ENCODE measurements at places on chromosomes 7 and 10.

GRCh38 chr10:126014309-126014708 is 117.9 kb downstream of the FANK1 start:
- no peak for DNase-seq

- DNase-seq, result no peak
These were observed 199.0 kb downstream of the EBF3 start for GRCh38 chr10:129764901-129765663.

DNA sequence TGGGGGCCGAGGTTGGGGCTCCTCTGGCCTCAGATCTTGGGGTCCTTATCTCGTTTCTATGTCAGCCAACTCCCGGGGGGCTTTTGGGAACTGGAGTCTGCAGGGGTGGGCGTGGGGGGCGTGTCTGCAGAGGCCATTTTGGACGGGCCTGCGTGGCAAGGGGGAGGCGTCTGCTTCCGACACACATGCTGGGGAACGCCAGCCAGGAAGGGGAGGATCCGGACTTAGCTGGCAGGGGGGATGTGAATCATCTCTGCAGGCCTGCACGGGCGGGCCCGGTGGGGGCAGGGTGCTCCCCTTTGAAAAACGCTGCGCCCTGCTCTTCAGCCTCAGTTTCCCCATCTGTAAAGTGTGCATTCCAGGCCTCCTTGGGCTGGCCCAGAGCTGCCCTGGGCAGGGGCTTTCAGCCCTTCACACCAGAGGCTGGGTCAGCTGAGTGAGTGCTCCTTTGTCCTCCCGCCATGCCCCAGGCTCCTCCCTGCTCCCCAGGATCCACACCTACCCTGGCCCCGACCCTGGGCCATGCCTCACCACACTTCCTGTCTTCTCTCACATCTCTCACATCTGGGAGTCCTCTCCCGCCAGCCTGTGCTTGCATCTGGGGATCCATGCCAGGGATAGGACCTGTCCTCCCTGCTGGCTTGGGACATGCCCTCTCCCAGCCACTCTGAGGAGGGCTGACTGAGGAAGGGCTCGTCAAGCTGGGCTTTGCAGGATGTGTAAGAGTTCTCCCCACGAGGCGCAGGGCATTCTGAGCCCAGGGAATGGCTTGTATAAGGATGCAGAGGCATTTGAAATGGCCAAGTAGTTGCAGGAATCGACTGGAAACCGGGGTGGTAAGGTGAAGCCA is 172.6 kb upstream of the TNRC18 start:
- DNase-seq, result peak; percentile 91

DNA sequence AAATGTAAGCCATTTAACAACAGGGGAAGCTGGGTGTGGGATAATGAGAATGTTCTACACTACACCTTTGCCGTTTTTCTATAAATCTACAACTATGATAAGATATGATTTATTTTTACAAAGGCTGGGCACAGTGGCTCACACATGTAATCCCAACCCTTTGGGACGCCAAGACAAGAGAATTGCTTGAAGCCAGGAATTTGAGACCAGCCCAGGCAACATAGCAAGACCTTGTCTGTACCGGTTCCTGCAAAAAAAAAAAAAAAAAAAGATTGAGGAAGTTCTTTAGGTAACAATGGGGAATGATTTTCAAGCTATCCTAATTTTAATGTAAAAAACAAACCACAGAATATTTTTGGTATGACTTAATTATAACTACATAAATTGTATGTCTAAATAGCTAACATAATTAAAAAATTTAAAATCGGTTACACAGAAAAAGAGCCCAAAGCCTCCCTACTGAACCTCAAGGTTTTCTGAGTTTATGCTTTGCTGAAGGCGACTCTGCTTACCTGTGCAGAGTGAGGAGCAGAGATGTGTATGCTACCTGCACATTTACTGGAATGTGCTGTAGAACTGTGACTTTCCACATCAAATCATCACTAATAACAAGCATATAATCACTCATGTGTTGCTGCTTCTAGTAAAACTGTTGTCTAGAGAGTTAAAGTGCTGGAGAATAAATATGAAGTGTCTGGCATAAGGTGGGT is 163.4 kb downstream of the ATE1 start:
- no peak for DNase-seq

- peak; percentile 31 for DNase-seq
These were observed 75.6 kb downstream of the CCDC6 start for GRCh38 chr10:59830601-59831259.

DNA sequence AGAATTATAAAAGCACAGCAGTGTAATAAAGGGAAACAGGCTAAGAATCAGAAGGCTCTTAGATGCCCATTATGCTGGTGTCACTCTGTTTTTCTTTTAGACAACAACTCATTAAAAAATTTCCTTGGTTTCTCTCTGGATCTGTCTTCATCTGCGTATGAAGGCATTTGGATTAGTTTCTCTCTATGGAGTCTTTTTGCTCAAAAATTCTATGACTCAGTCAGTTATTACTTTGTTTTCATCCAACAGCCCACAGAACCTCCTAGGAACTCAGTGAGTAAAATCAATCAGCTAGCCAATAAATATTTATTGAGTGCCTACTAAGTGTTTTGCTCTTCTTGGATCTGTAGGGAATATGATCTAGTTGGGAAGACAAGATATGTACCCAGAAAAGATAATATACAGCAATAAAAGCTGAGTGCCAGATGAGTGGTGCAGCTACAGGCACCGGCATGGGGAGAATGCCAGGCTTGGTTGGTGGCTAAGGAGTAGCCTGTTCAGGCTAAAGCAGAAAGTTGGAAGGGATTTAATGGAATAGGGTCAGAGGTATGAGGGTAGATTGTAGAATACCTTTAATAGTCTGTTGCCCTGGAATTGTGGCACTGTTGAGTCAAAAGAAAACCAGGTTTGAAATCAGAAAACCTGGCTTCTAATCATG is 156.2 kb downstream of the LRRC4 start:
- DNase-seq, result no peak

- DNase-seq, result no peak
These were observed 247.4 kb upstream of the ETV1 start for GRCh38 chr7:14236834-14237233.

- DNase-seq, result no peak
These were observed 481.2 kb downstream of the KCNMA1 start for GRCh38 chr10:77156406-77156879.

DNA sequence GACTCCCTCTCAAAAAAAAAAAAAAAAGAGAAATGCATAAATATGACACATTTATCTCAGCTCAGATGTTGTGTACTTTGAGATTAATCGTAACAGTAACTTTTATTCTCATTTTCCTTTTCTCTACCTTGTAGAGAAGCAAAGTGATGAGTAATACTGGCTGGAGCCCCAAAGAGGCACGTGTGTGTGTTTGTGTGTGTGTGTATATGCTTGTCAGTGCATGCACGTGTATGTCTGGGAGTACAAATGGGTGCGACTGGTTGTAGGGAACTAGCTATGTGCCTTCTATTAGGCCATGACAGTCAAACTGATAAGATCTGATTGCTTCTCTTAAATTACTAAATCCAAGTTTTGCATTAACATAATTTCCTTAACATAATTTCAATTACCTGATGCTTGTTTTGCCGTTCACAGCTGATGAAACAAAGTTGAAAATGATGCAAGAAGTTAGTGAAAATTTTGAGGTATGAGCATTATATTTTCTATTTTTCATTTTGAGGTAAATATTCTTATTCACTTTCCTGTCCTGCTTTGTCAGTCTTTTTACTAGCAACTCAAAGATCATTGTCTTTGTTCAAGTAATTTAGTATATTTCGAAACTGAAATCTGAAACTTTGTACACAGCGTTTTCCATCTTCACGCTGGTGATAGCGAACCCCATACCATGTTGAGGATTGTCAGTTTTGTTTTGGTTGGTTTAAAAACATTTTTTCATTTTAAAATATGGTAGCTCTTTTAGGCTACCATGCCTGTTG is 3.4 kb downstream of the TRRAP start:
- peak; percentile 43 for DNase-seq

DNA sequence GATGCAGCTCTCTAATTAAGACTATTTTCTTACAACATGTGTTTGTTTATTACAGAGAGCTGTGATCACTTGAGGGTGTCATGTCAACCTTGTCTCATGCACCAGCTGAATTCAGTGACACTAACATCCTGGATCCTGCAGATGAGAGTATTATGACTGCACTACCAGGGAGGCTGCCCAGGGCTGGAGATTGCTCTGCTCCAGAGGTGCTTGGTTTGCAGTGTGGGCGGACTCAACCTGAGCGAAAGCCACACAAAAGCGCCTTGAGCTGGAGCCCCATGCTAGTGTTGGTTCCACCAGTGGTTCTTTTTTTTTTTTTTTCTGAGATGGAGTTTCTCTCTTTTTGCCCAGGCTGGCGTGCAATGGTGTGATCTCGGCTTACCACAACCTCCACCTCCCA is 33.8 kb upstream of the ATXN7L1 start:
- DNase-seq, result peak; percentile 17

DNA sequence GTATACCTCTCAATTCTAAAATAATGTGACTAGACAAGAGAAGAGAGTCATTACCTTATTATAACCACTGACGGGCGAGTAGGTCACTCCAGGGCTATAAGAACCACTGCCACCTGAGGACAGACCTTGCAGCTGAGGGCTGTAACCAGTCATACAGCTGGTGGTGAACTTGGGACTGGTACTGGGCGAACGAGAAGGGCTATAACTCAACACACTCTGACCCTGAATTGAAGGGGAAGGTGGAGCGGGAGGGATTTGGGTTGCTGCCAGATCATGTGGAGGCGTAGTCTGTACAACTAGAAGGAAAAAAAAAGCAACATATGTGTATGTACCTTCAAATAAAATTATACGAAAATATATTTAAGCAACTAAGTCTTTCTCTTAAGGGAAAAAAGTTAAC is 3.4 kb downstream of the TMEM209 start:
- no peak for DNase-seq

GRCh38 chr10:84097787-84098353 is 41.4 kb upstream of the GHITM start:
- peak; percentile 5 for DNase-seq

DNA sequence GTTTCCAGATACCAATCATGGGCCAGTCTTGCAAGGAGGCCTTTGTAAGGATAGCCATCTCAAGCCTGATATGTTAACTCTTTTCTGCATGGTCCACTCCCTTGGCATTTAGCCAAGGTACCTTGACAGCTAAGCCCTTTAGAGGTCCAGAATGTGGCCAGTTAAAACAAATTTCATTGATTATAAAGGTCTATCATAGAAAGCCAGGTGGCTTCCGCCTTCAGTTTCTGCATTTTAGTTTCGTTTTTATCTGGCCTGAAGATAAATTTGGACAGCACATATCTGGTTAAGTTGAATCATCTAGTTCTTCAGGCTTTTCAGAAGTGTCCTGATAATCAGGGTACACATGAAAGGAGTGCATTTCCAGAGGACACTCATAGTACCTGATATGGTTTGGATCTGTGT is 30.7 kb downstream of the ANKIB1 start:
- DNase-seq, result peak; percentile 2

DNA sequence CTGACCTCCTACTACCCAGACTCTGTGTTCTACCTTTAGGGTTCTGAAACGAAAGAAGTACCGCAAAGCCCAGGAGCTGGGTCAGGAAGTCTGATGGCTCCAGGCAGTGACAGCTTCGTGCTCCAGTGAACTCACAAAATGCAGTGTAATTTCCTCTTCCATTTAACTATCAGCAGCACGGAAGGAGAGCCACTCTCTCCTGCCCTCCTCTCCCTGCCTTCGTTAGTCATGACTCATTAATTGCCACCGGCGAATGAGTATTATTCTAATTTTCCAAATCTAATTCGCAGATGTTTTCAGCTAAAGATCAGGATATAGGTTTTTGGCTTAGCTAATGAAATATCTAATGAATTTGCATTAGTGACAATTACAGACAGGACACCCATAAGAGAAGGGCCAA is 1262.0 kb downstream of the TYW1 start:
- DNase-seq, result no peak

DNA sequence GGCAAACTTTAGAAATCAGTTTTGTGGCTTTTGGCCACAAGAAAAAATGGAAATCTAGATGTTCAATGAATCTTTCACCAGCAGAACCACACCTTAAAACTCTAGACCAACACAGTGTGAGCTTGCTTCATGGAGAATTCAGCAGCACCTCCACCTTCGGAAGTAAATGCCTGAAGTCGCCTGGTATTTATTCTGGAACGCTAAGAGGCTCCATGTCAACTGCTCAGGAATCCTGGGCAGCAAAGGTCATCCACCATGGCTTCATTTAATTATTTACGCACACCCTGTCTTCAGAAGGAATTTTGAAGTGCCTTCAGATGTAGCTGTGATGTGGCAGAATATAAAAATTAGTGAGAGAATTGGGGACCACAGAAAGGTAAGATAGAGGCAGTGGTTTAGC is 167.7 kb downstream of the GFRA1 start:
- DNase-seq, result no peak

GRCh38 chr10:80603516-80603915 is 65.8 kb downstream of the SH2D4B start:
- no peak for DNase-seq

GRCh38 chr7:155918720-155919390 is 106.6 kb upstream of the SHH start:
- DNase-seq, result no peak

- DNase-seq, result no peak
These were observed 51.3 kb upstream of the ZMIZ2 start for GRCh38 chr7:44697136-44698045.

GRCh38 chr10:122343135-122343800 is 31.2 kb upstream of the PLEKHA1 start:
- no peak for DNase-seq

DNA sequence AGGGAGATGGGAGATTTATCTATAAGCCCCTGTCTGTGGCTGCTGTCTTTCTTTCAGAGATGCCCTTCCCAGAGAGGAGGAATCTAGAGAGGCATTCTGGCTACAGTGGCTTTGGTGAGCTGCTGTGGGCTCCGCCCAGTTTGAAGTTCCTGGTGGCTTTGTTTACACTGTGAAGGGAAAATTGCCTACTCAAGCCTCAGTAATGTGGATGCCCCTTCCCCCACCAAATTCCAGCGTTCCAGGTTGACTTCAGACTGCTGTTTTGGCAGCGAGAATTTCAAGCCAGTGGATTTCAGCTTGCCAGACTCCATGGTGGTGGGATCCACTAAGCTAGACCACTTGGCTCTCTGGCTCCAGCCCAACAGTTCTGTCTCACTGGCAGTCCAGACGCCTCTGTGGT is 951.6 kb downstream of the CCSER2 start:
- no peak for DNase-seq

- DNase-seq, result peak; percentile 16
These were observed 50.2 kb downstream of the KCNH2 start for GRCh38 chr7:150927956-150928344.

DNA sequence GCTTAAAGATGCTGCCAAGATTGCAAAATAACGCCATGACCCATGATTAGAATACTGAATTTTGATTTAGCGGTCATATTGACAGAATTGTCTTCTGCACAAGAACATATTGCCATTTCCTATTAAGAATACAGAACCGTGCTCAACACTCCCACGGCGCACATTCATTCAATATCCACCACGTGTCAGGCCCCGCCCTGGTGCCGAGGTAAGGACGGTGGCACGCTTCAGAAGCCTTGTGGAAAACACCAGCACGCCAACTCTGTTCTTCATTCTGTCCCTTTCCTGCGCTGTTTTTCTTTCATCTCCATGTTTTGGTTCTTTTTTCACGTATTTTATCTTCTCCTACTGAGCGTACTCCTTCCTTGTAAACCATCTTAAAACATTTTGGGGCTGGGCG is 189.3 kb downstream of the ZMYND11 start:
- no peak for DNase-seq

- DNase-seq, result no peak
These were observed 83.5 kb upstream of the INSIG1 start for GRCh38 chr7:155213955-155214740.

All from activated CD4-positive, alpha-beta T cell treated with anti-CD3 and anti-CD28 coated beads, Interleukin-10, Interleukin-2, amounts not matched to agents 100 ng/mL and 50 ng/mL, durations not matched to agents 16 hours and 8 hours (primary cell).